ENCODE measurements at places on chromosomes 12 and 14.

DNA sequence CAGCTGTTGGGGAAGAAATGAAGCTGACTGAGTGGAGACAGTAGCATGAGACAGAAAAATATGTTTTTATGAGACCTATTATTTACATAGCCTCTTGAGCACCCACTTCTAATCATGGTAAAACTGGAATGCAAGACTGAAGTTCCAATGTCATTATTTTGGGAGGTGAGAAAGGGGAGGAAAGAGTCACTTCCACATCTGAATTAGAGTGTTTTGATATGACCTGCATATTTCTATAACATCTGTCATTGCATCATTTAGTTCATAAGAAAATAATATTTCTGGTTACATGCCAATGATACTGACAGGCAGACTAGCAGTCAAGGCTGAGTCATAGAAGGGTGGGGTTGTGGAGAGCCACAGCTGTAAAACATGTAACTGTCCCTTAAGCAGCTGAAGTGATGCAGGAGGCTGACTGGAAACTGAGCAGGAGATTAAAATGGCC, 26.7 kb downstream of the NTN4 start:
- no peak for DNase-seq

DNA sequence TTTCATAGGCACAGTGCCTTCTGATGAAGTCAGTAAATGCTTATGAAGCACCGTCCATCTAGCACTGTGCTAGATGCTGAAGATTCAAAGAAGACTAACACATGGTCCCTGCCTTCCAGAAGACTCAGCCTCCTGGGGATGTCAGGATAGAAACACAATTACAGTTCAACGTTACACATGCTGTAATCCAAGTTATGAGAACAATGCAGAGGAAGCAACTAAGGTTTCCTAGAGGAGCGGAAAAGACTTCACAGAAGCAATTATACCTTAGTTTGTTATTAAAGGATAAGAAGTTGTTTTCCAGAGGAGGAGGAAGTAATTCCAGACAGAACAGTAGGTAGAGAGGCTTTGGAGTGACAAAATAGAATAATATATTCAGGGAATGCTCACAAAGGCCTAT, 66.9 kb upstream of the FGD4 start:
- DNase-seq, result no peak

GRCh38 chr12:79374545-79374944, 316.2 kb downstream of the PAWR start:
- DNase-seq, result no peak

- no peak for DNase-seq
These were observed 377.5 kb downstream of the ALG10 start for GRCh38 chr12:34399631-34400410.

- no peak for DNase-seq
These were observed at the start of gene APOF for GRCh38 chr12:56362130-56363059. APOF (minus strand) TSS chr12:56362857; CDS start chr12:56362745, 112 bp downstream.

Measured in stimulated activated CD4-positive, alpha-beta T cell treated with anti-CD3 and anti-CD28 coated beads, Interleukin-2, amount 100 ng/mL, for 48 hours (primary cell).